Activated naive CD8-positive, alpha-beta T cell treated with anti-CD3 and anti-CD28 coated beads, Interleukin-2, amount 50 U/mL, for 16 hours (primary cell): ENCODE measurements at places on chromosomes 1 and 21.

DNA sequence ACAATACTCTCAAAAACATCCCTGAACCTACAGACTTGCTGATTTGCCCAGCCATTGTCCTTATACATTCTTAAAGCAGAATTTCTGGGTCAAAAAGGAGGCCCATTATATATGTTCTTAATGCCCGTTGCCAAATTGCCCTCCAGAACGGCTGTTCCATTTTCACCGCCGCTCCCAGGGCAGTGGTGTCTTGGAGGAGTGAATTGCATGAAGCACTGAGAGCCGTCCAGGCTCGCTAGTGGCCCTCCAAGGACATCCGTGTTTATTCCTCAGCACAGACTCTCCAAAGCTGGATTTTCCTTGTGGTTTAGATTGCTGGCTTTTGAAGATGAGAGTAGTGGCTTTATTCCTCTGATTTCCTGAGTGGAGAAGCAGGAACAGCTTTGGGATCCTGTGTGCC lies 68.8 kb downstream of the FHAD1 start:
- no peak for DNase-seq

DNA sequence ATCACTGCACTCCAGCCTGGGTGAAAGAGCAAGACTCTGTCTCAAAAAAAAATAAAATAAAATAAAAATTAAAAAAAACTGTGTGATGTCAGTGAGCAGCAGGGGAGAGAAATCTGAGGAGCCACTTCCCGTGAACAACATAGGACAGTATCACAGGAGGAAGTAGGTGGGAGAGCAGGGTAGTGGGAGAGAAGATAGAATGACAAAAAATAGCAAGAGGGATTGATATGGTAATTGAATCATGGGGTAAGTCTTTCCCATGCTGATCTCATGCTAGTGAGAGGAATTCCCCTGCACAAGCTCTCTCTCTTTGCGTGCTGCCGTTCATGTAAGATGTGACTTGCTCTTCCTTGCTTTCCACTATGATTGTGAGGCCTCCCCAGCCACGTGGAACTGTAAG lies 81.6 kb upstream of the PBX1 start:
- no peak for DNase-seq

DNA sequence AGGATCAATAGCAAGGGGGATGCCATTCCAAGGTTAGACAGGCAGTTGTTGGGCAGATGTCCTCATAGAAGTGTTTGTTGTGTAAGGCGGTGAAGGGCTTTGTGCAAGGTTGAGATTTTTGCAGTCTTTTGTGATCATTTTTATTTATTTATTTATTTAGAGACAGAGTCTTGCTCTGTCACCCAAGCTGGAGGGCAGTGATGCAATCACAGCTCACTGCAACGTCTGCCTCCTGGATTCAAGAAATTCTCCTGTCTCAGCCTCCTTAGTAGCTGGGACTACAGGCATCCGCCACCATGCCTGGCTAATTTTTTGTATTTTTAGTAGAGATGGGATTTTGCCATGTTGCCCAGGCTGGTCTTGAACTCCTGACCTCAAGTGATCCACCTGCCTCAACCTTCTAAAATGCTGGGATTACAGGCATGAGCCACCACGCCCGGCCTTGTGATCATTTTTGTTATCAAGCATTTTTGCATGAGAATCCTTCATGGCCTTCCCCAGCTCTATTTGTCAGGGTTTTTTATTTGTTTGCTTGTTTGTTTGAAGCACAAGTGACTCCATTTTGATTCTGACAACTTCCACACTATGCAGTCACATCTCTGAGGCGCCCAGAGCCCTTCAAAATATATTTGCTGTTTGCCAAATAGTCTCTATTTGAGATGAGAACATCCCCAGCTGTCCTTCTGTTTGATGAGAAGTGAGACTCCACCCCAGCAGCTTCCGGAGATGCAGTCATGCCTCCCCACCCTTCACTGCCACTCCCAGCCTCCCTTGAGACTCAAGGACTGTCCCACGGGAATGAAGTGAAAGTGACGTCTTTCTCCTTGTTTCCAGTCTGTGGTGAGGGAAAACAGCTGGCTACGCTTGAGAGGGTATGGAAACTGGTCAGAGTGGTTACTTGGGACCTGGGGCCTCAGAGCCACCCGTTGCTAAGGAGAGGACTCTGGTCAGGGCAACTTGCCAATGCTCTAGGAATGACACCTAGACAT lies 38.0 kb downstream of the TMEM50B start:
- no peak for DNase-seq

GRCh38 chr1:79982211-79982610 lies 975.7 kb upstream of the ADGRL4 start:
- DNase-seq, result no peak

DNA sequence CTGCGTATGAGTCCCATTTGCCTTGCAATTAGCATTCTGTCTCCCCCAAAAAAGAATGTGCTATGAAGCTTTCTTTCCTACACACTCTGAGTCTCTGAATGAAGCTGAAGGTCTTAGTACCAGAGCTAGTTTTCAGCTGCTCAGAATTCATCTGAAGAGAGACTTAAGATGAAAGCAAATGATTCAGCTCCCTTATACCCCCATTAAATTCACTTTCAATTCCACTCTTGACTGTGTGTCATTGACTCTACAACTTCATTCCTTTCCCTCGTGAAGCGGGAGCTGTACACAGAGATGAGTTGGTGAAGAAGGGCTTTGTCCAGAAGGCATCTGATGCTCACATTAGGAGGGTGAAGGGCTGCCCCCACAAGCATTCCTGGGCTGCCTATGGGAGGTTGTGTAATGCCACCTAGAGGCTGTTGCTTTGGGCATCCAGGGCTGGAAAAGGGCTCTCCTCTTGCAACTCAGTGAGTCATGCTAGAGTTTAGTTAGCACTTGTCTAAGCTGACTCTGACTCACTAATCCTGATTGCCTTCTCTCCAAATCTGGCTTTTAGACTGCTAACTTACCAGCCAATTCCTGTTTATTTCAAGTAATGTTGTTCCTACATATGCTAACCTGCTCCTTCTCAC lies 1.8 kb downstream of the SPRR1B start:
- DNase-seq, result no peak

- no peak for DNase-seq
Observed at GRCh38 chr1:47569681-47570470, 132.0 kb downstream of the FOXD2 start.

- DNase-seq, result peak; percentile 81
Observed at GRCh38 chr1:172662464-172663109, 3.7 kb downstream of the FASLG start.

- DNase-seq, result no peak
Observed at GRCh38 chr1:48761986-48762385, 14.7 kb downstream of the BEND5 start.

DNA sequence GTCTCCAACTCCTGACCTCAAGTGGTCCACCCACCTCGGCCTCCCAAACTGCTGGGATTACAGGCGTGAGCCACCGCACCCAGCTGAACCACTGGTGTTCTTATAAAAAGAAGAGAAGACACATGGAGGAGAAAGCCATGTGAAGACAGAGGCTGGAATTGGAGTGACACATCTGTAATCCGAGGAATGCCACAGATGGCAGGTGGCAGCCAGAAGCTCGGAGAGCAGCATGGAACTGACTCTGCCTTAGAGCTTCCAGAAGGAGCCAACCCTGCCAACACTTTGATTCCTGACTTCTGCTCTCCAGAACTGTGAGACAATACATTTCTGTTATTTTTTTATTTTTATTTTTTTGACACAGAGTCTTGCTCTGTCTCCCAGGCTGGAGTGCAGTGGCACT lies 59.0 kb upstream of the ATP2B4 start:
- DNase-seq, result no peak

DNA sequence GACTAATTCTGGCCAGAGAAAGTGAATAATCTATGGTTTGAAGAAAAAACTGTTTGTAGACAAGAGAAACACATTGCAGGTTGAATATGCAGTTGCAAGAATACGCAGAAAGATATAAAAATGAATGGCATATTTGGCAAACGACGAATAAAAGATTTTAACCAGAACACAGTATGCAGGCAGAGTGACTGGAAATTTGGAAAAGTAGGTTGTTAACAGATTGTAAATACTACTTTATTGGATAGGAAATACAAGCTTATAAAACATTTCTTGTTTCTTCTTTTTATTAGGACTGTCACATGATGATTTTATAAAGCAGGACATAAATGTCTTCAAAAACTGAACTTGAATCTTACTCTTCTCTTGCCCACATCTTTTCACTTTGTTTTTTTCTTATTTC lies 573.3 kb upstream of the PBX1 start:
- no peak for DNase-seq

- no peak for DNase-seq
Observed at GRCh38 chr1:13583966-13584791, 547 bp downstream of the PDPN start.

DNA sequence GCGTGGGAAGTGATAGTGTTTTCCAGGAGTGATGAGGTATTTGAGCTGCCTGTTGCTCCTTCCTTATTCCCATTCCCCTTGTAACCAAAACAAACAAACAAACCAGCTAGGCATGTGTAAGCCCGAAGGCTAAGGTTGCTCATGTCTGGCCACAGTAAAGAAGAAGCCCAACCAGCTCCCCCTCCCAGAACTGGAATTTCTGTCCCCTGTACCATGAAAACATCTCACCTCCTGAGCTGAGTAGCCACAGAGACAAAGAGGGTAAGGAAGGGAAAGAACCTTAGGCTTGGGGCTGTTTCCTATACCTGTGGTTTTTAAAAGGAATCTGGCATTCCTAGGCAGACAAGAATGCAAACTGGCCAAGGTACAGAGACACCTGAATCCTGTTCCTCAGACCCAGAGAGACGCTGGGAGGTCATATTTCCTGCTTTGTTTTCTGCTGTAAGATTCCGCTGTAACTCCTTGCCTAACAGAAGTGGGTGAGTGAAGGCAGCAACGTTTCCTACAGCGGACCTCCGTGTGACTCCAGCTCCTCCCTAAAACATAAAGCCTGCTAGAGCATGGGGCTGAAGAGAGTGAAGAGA lies 41.7 kb upstream of the RAB4A start:
- DNase-seq, result no peak

- DNase-seq, result no peak
Observed at GRCh38 chr1:75514270-75514669, 96.6 kb downstream of the SLC44A5 start.
